ENCODE measurements at places on chromosomes 1 and 21. TPM values are rescaled to one million over a fixed set of nuclear protein-coding genes. Genes with fewer than 3 reads are reported as not detected.

S100A7A gene
- not detected for polyA plus RNA-seq

LORICRIN gene
- polyA plus RNA-seq: not detected

GCSAML gene
- not detected for polyA plus RNA-seq

MAN1C1 gene
- polyA plus RNA-seq: 0.44 TPM

FRRS1 gene
- not detected for polyA plus RNA-seq

MFSD2A gene
- 0.79 TPM for polyA plus RNA-seq

C1orf87 gene
- not detected for polyA plus RNA-seq

SPSB1 gene
- 0.78 TPM for polyA plus RNA-seq

MIS18A gene
- polyA plus RNA-seq: 12.6 TPM

CATSPERE gene
- polyA plus RNA-seq: 0.47 TPM

LINGO4 gene
- polyA plus RNA-seq: not detected

FAM163A gene
- not detected for polyA plus RNA-seq

PRELP gene
- polyA plus RNA-seq: not detected

CELA2A gene
- polyA plus RNA-seq: not detected

AIM2 gene
- 5.7 TPM for polyA plus RNA-seq

URB2 gene
- 9.4 TPM for polyA plus RNA-seq

OR6N1 gene
- polyA plus RNA-seq: not detected

NCF2 gene
- polyA plus RNA-seq: 8.3 TPM

BARHL2 gene
- polyA plus RNA-seq: not detected

GBP3 gene
- 8.5 TPM for polyA plus RNA-seq

LRRC3 gene
- 0.19 TPM for polyA plus RNA-seq

CYP4X1 gene
- not detected for polyA plus RNA-seq

TSSK3 gene
- 0.30 TPM for polyA plus RNA-seq

SLC45A1 gene
- 0.26 TPM for polyA plus RNA-seq

TNNI3K gene
- 0.48 TPM for polyA plus RNA-seq

UBAP2L gene
- 67.9 TPM for polyA plus RNA-seq

BEND5 gene
- polyA plus RNA-seq: 41.0 TPM

Measured in naive B cell (primary cell).